ENCODE measurements at places on chromosomes 6 and 20. TPM values are rescaled to one million over a fixed set of nuclear protein-coding genes. Genes with fewer than 3 reads are reported as not detected.

Gene BACH2
- total RNA-seq: 10.4 TPM

- H3K36me3 ChIP-seq: no peaks in the 10 kb centered on the region
- ATAC-seq: no peak
- H3K27me3 ChIP-seq: no peaks in the 10 kb centered on the region
- no peaks in the 10 kb centered on the region for H3K4me1 ChIP-seq
Measured at GRCh38 chr20:18727032-18727508, 86.5 kb upstream of the SCP2D1 start.

DNA sequence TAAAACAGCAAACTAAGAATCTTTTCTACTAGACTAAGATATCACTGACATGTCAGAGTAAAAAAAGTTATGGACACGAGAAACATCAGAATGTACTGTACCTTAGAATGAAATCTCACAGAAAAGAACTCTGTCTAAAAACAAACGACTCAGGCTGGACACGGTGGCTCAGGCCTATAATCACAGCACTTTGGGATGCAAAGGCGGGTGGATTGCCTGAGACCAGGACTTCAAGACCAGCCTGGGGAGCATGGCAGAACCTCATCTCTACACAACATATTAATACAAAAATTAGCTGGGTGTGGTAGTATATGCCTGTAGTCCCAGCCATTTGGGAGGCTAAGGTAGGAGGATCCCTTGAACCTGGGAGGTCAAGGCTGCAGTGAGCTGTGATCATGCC lies 122.6 kb downstream of the PRND start:
- H3K36me3 ChIP-seq: no peaks in the 10 kb centered on the region
- no peak overlapping the region for H3K27ac ChIP-seq
- H3K4me3 ChIP-seq: no peak overlapping the region
- H3K4me1 ChIP-seq: no peaks in the 10 kb centered on the region
- no peaks in the 10 kb centered on the region for H3K27me3 ChIP-seq
- ATAC-seq: no peak

- H3K27me3 ChIP-seq: no peaks in the 10 kb centered on the region
- H3K27ac ChIP-seq: no peak overlapping the region
- no peak overlapping the region for H3K4me3 ChIP-seq
- ATAC-seq: no peak
- H3K4me1 ChIP-seq: peaks cover 7% of the 10 kb centered on the region
Measured at GRCh38 chr6:167093922-167094432, 28.9 kb upstream of the CCR6 start.

Gene OTOR
- total RNA-seq: not detected

- peak; percentile 44 for ATAC-seq
- H3K36me3 ChIP-seq: peaks cover 9% of the 10 kb centered on the region
- peaks cover 5% of the 10 kb centered on the region for H3K4me1 ChIP-seq
- no peaks in the 10 kb centered on the region for H3K27me3 ChIP-seq
- H3K27ac ChIP-seq: no peak overlapping the region
- no peak overlapping the region for H3K4me3 ChIP-seq
Measured at GRCh38 chr6:125821825-125822281, 31.1 kb downstream of the NCOA7 start.

DNA sequence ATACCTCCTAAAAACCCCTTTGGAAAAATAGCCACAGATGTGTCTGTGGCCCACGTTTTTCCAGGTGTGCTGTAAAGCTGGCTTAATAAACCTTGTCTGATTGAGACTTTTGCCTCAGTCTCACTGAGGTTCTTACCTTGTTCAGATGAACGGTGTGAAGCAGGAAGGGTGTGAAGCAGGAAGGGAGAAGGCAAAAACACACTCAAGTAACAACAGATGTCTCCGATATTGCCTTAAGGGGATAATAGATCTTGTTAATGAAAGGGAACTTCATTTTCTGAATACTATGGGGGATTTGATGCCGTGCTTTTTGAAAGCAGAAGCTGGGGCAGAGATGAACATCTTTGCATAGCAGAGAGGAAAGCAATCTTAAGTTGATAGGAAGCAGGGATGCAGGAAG lies 37.8 kb downstream of the EDN1 start:
- ATAC-seq: no peak
- H3K27ac ChIP-seq: no peak overlapping the region
- no peaks in the 10 kb centered on the region for H3K27me3 ChIP-seq
- no peaks in the 10 kb centered on the region for H3K4me1 ChIP-seq
- no peak overlapping the region for H3K4me3 ChIP-seq

All from gastroesophageal sphincter (tissue), 4 donors.